HS-5 (cell line): ENCODE measurements at places on chromosomes 5 and 9.

- no peak for DNase-seq
Observed at GRCh38 chr5:2262620-2263019, 379.9 kb upstream of the IRX4 start.

- peak; percentile 77 for DNase-seq
Observed at GRCh38 chr9:110351009-110351467, 13.4 kb upstream of the TXNDC8 start.

GRCh38 chr9:92668746-92669526 is 995 bp downstream of the IPPK start:
- DNase-seq, result peak; percentile 26

DNA sequence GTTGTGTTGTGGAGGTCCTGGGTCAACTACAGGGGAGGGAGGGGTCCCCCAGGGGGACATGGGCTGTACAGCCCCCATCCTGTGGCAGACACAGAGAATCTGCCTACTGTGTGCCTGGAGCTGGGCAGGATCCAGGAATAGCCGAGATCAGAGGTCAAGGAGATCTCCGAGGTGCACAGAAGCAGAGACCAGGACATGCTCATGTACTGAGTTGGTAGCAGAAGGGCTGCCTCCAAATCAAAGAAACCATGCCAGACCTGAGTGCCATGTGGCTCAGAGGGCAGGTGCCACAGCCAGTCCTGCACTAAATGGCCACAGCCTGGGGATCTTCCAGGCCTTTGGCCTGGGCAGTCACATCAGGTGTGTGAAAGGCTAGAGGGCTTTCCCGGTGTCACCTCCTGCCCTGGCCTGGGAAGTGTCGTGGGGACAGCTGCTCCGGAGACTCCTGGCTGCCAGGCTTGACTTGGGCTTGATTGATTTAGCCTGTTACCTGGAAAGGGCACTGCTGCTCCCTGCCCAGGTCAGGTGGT is 27.8 kb downstream of the GSN start:
- no peak for DNase-seq

GRCh38 chr5:7869474-7870136 is 657 bp downstream of the MTRR start:
- no peak for DNase-seq
